ENCODE measurements at places on chromosomes 3 and 15.

GRCh38 chr3:28788571-28788970 is 439.9 kb upstream of the AZI2 start:
- DNase-seq: no peak

- no peak for DNase-seq
Observed at GRCh38 chr3:52472239-52473000, 17.0 kb downstream of the NISCH start.

GRCh38 chr3:132593241-132593946 is 3.7 kb upstream of the ACKR4 start:
- DNase-seq: no peak

GRCh38 chr3:146187334-146187950 is 26.5 kb upstream of the PLOD2 start:
- no peak for DNase-seq

DNA sequence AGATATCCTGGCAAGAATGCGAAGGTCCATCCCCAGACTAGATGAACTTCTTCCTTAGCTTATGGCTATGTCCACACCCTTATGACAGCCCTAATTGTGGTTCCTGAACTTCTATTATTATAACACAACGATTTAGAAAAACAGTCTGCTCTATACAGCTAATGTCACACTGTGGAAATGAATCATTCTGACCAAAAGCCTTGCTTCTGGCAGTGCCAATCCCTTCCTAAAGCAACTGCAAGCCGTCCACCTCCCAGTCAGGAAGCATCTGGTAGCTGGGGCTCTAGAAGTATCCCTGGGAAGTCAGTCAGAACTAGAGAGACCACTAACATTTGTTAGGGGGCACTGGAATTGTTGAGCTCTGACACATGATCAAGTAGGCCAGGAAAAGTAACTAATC is 45.0 kb downstream of the MYO5A start:
- DNase-seq: no peak

DNA sequence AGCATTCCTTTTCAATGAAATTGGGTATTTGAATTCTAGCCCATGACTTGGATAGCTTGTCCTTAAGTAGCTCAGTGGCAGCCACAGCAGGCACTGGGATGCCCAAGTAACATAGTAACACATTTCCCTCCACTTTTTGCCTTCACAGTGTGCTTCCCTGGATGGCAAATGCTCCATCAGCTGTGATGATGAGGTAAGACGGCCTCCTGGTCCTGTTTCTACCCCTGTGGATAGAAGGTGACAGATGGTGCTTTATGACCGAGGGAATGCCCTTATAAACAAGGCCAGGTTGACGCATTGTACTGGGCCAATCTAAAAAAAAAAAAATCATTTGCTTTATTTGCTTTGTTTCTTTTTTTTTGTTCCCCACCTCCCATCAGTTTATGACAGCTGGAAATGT is 41.8 kb upstream of the LRTM1 start:
- no peak for DNase-seq

GRCh38 chr15:66524838-66525237 is 19.7 kb downstream of the ZWILCH start:
- DNase-seq: no peak

DNA sequence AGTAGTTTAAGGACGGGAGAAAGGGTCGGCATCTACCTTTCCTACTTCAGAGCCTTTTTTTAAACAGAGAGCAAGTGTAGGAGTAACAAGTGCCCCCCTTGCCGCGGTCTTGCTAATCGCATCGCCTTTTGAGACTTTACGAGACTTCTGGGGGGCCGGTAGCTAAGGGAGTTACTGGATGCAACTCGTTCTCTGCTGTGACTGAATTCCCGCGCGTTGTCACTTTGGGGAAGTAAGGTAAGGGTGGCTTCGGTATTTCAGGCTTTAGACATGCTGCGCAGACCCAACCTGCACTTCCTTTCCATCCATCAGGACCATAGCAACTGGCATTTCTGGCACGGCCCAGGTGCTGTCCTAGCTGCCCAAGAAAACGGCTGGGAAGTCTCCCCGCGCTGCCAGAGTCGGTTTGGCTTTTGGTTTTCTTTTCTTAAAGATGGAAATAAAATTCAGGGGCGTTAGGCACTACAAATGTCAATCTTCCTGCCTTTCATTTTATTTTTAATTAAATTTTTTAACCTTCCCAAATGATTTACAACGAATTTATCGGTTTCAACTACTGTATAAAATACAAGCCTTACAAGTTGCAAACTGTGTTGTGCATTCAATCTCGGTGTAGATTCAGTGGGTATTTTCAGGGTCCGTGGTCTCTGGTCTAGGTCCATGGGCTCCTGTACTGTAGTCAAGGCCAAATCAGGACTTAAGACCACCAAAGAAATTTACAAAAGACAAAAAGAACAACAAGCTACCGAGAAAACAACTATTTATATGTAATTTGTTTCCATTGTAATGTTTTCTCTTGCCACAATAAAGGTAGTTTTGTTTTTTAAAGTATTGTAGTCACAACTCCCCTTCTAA is 3.5 kb downstream of the MECOM start:
- DNase-seq: peak; percentile 8

GRCh38 chr3:69322158-69322509 is 63.8 kb downstream of the FRMD4B start:
- no peak for DNase-seq

GRCh38 chr15:58298879-58299850 is 132.6 kb upstream of the LIPC start:
- no peak for DNase-seq

- no peak for DNase-seq
Observed at GRCh38 chr15:84917452-84917851, 33.0 kb downstream of the SLC28A1 start.

GRCh38 chr15:45796433-45796832 is 161.6 kb downstream of the SQOR start:
- DNase-seq: no peak

- peak; percentile 6 for DNase-seq
Observed at GRCh38 chr3:21894459-21895340, 143.7 kb upstream of the ZNF385D start.

DNA sequence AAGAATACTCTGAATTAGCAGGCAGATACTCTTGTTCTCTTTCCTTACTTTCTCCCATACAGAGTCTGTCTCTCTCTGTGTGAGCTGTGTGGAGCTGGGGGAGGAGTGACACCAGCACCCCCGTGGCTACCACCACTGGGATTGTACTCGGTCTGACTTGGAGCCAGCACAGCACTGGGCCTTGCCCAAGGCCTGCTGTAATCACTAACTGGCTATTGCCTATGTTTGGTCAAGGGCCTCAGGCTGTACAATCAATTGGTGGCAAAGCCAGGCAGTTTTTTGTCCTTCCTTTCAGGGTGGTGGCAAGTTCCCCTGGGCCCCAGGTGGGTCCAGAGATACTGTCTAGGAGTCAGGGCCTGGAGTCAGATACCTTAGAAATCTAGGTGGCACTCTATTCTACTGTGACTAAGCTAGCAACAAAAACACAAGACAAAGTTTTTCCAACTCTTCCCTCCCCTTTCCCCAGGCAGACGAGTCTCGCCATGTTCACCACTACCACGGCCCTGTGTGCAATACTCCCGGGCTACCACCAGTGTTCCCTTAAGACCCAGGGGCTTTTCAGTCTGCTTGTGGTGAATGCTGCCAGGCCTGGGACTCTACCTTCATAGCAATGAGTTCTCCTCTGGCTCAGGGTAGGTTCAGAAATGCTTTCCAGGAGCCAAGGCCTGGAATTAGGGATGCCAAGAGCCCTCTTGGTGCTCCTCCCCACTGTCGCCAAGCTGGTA is 151.8 kb downstream of the KCNAB1 start:
- DNase-seq: no peak

GRCh38 chr15:29138260-29138659 is 131.4 kb downstream of the NSMCE3 start:
- no peak for DNase-seq

- no peak for DNase-seq
Observed at GRCh38 chr15:100466073-100466472, 62.7 kb downstream of the CERS3 start.

- DNase-seq: no peak
Observed at GRCh38 chr3:188605231-188605630, 451.3 kb downstream of the LPP start.

DNA sequence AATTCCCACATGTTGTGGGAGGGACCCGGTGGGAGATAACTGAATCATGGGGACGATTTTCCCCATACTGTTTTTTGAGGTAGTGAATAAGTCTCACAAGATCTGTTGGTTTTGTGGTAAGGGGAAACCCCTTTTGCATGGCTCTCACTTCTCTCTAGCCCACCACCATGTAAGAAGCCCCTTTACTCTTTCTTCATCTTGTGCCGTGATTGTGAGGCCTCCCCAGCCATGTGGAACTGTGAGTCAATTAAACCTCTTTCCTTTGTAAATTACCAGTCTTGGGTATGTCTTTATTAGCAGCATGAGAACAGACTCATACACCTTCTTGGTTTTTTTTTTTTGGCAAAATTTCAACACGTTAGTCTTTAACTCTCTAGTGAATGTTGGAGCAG is 18.1 kb downstream of the ARL8B start:
- no peak for DNase-seq

DNA sequence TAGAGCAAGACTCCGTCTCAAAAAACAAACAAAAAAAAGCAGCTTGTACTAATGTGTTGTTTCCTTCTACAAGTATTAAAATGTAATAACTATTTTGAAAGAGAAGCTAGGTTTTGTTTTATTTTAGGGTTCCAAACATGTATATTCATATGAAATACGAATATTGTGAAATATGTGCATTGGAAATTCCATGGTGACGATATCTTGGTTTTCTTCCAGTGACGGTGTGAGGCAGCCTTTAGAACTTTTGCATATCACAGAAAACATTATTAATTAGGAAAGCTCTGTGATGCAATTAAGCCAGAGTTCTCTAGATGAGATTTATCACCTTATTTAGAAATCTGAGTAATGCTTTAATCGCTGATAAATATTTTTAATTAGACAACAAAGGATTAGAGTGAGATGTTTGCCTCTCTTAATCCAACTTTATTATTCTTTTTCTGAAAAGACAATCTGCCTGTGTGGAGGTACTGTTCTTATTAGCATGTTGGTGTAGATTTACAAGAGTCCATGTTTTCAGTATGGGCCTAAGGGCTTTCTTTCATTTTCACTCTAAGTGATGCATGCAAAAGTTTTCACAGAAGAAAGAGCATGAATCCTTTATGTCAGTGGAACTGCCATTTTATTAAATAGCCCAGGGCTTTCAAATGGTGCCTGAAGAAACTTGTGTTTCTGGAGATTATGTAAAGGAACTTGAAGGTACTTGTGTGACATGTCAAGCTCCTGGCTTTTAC is 37.7 kb upstream of the SAMMSON start:
- DNase-seq: no peak

GRCh38 chr3:120875989-120876388 is 32.0 kb upstream of the STXBP5L start:
- no peak for DNase-seq

DNA sequence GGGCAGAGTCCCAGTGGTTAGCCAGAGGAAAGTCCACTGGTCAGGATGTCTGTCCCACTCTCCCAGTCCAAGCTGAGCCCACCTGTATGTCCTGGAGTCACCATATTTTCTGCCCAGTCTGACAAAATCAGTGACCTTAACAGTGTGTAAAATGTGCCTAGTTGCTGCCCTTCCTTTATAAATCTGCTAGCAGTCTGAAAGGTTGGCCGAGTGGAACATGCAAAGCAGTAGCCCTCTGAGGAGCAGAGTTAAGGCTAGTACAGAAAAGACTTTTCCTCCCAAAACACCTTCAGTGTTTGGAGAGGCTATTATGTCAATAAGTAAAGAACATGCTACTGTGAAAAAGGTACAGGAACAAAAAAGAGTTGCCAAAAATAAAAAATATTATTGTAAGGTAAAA is 15.3 kb downstream of the TTC21A start:
- DNase-seq: no peak

GRCh38 chr3:48832684-48833083 is 15.0 kb downstream of the PRKAR2A start:
- DNase-seq: no peak

DNA sequence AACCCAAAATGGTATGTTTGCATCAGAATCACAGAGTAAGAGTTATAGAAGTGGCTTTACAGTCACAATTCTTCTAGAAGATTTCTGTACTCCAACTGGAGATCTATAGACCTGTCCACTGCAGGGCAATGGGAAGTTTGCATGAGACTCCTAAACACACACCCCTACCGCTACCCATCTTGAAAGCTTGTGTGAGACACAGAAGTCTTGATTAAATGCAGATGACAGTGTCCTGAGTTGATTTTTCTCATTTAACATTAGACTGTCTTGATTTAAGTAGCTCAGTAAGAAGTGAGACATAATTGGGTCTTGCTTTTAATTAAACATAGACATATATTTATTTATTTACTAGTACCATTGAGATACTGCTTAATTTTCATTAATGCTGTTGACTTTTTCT is 54.4 kb downstream of the CD47 start:
- DNase-seq: no peak

- DNase-seq: no peak
Observed at GRCh38 chr3:187852842-187853730, 107.8 kb upstream of the BCL6 start.

DNA sequence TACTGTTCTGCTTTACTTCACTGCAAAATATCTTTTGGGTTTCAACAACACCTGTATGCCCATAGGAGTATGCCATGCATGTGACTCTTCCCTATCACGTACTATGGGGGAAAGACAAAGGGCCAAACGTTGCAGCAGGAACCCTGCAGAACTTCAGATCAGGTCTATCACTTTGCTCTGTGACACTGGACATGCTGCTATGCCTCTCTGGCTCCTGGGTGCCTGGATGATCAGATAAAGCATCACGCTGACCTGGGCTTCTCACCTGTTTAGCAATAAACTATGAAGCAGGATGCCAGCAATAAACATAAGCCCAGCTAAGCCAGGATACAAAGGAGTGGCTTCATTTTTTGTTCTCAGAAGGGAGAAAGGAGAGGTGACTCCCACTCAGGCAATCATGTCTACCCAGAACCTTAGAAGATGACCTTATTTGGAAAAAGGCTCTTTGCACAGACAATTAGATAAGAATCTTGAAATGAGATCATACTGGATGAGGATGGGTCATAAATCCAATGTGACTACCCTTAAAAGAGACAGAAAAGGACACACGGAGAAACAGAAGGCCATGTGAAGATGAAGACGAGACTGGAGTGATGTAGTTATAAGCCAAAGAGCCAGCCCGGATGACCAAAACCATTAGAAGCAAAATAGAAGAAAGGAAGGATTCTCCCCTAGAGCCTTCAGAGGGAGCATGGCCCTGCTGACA is 19.3 kb downstream of the POMGNT2 start:
- DNase-seq: no peak

GRCh38 chr3:23421811-23422516 is 218.8 kb downstream of the UBE2E2 start:
- no peak for DNase-seq

GRCh38 chr3:112074616-112075497 is 11.3 kb upstream of the C3orf52 start:
- no peak for DNase-seq

GRCh38 chr3:12155828-12156227 is 2.9 kb downstream of the TIMP4 start:
- no peak for DNase-seq

DNA sequence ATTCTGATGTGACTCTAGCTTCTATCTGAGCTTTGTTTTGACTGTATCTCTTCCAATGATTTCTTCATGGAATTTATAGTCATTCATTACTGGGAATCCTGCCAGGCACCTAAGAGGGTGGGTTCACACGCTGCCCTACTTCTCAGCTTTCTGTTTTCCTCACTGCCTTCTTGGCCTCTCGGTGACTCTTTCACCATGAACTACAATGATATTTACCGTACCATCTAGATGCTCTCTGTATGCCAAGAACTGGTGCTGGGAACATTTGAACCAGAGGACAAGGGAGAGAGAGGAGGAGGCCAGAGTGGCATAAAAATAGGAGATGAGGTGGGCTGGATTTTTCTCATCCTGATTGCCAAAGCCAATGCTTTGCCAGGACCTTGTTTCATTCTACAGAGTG is 280.0 kb upstream of the P2RY1 start:
- DNase-seq: no peak

All from SK-N-SH (cell line).